ENCODE measurements at places on chromosomes 2 and 18. TPM values are rescaled to one million over a fixed set of nuclear protein-coding genes. Genes with fewer than 3 reads are reported as not detected.

- DNase-seq, result no peak
Measured at GRCh38 chr2:177283906-177284305, 19.4 kb upstream of the NFE2L2 start.

DNA sequence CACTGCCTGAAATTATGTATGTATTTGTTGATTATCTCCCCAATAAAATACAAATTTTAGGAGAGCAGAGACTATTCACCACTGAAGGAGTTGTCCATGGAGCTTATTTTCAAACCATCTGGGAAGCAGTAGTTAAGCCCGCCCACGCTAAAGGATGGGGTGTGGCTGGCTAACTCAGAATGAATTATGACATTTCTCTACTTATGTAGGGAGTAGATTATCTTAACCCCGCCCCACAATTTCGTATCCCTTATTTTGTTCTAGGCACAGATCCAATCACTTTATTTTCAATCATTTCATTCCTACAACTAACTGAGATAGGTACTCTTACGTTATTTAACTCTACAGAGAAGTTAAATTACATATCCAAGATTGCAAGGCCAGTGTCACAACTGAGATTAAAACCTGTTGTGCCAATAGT is 1.4 kb upstream of the LAPTM4A start:
- DNase-seq, result peak; percentile 92

DNA sequence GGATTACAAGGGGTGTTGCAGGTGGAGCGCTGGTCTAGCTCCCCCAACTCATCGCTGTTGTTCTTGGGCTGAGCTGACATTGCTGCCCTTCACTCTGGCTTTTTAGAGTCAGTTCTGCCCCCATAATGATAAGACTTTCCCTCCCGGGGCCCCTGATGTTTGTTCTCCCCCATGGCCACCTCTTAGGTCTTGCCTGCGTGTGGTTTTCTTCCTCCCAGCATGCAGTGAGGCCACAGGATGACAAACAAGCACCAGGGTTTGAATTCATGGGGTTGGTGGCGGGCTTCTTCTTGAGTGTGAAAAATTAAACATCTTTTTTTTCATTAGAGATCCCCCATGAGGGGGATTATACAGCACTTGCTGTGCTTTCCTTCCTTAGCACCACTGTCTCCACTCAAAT is 74.1 kb downstream of the CTAGE1 start:
- DNase-seq, result no peak

GRCh38 chr18:63980027-63980426 is 10.1 kb downstream of the SERPINB8 start:
- DNase-seq, result no peak

Gene USP14
- total RNA-seq, result 19.3 TPM

Measured in fibroblast of the aortic adventitia (primary cell).